ENCODE measurements at places on chromosomes 5 and 9.

GRCh38 chr9:78121488-78121887 is 89.9 kb upstream of the GNAQ start:
- DNase-seq = peak; percentile 74

- no peak for DNase-seq
These were observed 9.0 kb upstream of the CCDC125 start for GRCh38 chr5:69341520-69342161.

- DNase-seq = no peak
These were observed 457.5 kb downstream of the KIF4B start for GRCh38 chr5:155471027-155471426.

GRCh38 chr9:74431467-74431866 is 65.7 kb upstream of the RORB start:
- no peak for DNase-seq

DNA sequence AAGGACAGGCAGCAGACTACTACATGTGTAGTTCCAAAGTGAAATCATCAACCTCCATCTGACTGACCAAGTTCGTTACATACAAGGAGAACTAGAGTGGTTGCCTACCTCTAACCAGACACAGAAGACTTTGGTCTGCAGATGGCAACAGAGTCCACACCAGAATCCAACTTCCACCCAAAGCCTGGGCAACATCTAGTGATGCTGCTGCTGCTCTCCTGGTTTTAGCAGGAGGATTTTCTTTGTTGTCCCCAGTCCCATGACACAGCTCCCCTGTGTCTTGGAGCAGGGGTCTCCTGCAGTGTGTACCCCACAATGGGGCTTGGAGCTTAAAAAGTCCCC is 46.4 kb upstream of the APC start:
- DNase-seq = no peak

- no peak for DNase-seq
These were observed 219.8 kb downstream of the ACTL7B start for GRCh38 chr9:108636013-108636412.

DNA sequence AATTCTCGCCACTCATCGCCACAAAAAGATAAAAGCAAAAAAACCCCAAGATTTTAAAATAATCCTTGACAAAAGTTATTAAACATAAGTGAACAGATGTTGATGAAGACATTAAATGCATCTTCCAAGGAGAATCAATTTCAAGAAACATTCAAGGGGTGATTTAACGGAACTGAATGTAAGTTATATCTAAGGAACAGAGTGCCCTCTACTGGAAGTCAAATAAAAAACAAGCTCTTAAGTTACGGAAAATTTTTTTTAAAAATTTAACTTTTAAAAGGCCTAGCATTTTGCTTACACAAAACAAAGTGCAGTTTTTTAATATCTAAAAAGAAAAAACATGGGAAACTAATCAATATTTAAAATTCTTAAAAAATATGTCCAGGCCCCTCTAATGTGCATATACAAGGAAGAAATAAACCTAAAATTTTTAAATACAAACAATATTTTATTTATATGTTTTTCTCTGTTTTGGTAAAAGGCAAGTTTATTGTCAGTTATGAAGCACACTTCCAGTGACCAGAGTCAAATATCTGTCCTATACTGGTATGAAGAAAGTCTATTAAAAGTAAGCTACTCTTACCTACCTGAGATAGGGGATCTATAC is 28.0 kb downstream of the TEX10 start:
- no peak for DNase-seq

GRCh38 chr9:79360387-79361347 is 211.1 kb upstream of the TLE4 start:
- no peak for DNase-seq

DNA sequence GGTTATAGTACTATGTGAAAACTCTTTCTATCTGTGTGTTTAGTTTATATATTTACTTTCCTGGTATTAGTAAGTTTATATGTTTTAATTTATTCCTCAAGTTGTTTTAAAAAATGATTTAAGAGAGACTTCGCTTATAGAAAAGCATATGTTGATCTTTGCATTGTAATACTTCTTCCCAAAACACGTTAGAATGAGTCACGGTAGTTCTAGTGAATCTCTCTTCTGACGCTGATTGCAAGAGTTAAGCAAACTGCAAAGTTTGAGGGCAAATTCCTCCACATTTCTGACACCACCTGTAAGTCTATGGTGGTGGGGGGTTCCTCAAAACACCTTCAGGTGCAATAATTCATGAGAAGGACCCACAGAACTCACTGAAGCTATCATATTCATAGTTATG is 327.2 kb downstream of the GLIS3 start:
- no peak for DNase-seq

DNA sequence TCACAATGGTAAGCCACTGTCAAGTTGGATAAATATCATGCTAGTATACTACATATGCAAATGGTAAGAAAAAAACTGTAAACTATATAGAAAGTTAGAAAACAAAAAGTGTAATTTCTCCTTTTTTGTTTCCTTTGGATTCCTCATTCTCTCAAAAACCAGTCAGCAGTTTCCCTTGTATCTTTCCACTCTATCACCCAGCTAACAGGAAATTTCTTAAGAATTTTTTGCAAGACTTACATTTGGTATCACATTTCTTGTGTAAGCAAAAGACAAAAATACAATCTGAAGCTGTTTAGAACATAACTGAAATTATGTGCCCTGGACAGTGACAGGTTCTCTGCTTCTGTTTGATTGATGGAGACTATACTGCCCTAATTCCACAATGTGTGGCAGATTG is 25.2 kb upstream of the MSH3 start:
- no peak for DNase-seq
